ENCODE measurements at places on chromosomes 7 and 10.

DNA sequence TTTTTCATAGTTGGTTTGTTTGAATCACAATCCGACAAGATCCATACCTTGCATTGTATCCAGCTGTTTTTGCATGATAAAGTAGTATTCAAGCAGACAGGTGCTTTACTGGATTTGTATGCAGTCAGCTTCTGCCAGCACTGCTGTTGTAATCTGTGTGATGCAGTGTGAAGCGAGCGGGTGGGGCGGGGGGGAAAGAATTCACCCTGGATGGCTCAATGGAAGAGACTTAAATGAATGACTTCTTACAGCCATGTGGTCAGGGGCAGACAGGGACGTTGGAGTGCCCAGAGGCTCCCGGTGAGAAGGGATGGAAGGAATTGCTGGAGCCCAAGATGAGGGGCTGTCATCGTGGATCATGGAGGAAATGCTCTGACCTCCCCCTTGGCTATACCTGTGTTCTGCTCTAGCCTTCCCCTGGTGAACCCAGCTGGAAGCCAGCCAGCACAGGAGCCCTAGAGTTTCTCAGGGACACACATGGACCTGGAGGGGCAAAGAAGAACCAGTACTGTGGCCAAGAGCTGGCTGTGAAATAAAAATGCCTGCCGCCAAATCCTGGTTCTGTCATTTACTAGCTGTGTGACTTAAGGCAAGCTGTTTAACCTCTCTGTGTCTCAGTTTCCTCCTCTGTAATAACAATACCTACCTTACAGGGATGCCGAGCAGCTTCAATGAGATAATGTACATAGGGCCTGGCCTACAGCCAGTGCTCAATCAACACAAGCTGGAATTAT, 14.1 kb downstream of the NFE2L3 start:
- DNase-seq: no peak

- DNase-seq: no peak
These were observed 131.6 kb upstream of the NPY start for GRCh38 chr7:24152356-24152755.

GRCh38 chr10:78864761-78865537, 203.8 kb upstream of the ZMIZ1 start:
- no peak for DNase-seq

GRCh38 chr7:155365146-155365874, 67.6 kb downstream of the INSIG1 start:
- DNase-seq: no peak

- no peak for DNase-seq
These were observed 147.6 kb downstream of the DIP2C start for GRCh38 chr10:541750-542371.

DNA sequence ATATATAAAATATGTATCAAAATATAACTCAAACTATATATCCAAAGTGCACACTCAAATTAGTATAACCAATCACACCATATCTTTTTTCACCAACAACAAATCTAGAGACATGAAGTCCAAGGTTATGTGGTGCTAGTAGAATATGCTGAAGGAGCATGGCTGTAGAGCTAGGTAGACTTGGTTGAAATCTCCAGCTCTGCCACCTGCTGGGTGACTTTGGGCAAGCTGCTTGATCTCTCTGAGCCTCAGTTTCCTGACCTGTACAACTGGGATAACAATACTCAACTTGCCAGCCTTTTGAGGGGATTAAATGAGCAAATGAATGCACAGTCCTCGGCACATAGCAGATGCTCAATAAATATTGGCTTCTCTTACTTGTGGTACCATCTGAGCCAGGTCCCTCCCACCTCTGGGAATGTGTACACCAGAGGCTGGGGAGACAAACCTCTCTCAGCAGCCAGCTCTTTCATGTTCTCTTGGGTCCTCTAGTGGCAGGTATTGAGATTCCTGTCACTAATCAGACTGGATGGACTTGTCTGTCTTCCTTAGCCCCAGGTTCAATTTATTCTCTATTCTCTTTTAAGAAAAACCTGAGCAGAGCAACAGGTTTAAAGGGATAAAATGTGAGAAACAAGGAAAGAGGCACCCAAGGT, 94.3 kb upstream of the PDE1C start:
- no peak for DNase-seq

GRCh38 chr10:12594448-12594944, 245.1 kb downstream of the CAMK1D start:
- DNase-seq: no peak

- DNase-seq: no peak
These were observed 651.8 kb downstream of the INHBA start for GRCh38 chr7:41051062-41051461.

GRCh38 chr10:132422903-132423825, 26.2 kb downstream of the PWWP2B start:
- no peak for DNase-seq

- DNase-seq: peak; percentile 50
These were observed 165.6 kb upstream of the KMT2E start for GRCh38 chr7:104848138-104848990.

- no peak for DNase-seq
These were observed 173.7 kb upstream of the KAT6B start for GRCh38 chr10:74652664-74653063.

DNA sequence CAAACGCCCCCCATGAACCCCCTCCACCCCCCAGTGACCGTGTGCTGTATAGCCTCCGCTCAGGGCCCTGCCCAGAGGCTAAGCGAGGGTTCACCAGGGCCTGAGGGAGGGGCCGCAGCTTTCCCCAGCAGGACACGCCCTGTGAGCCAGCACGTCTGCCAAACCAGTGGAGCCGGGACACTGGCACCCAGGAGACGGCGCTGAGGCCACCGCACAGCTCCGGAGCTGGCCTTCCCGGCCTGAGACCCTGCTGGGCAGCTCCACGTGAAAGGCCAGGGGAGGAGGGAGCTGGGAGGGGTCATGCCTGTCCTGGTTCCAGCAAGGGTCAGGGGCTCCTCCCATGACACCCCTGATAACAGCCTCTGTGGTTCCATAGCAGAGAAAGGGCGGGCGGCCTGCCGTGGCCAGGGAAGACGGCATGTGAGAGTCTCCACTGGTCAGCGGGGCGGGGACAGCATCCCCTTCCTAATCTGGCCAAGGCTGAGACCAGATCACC, 278.3 kb downstream of the ELFN1 start:
- no peak for DNase-seq

GRCh38 chr10:61992671-61993668, 91.5 kb downstream of the ARID5B start:
- no peak for DNase-seq

Data from NCI-H187 treated with DMSO at 0.1 percent for 48 hours (cell line).